CD4-positive, alpha-beta T cell (primary cell): ENCODE measurements at places on chromosomes 6 and 20.

- DNase-seq: no peak
Measured at GRCh38 chr6:112122756-112123155, 35.4 kb downstream of the FAM229B start.

DNA sequence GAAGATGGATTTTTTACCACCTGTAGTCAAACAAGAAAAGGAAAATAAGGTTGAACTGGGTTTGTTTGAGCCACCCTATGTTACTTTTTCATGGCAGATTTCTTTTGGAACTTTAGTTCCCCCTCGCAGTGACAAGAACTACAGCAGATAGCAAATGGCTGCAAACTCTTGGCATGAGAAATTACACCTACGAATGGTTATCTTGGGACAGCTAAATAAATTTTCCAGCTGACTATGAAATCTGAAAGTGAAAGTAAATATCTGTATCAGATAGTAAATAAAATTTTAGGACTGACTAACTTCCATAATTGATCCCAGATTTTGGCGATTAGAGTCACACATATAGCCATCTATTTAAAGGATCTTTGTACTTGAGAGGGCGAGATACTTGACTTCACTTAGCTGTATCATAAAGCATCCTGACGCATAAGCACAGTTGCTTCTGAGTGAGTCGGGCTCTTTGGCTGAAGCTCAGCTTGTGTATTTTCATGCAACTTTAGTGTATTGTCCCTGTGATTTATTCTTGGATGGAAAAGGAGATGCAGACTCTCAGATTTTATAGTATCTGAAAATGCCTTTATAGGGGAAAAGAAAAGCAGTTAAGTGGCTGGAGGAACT lies 125.3 kb upstream of the B3GAT2 start:
- DNase-seq: no peak

- no peak for DNase-seq
Measured at GRCh38 chr6:155341130-155341828, 27.0 kb upstream of the TFB1M start.

GRCh38 chr20:39036011-39036410 lies 73.9 kb downstream of the DHX35 start:
- no peak for DNase-seq

- no peak for DNase-seq
Measured at GRCh38 chr20:49585585-49586245, 17.8 kb upstream of the PTGIS start.

DNA sequence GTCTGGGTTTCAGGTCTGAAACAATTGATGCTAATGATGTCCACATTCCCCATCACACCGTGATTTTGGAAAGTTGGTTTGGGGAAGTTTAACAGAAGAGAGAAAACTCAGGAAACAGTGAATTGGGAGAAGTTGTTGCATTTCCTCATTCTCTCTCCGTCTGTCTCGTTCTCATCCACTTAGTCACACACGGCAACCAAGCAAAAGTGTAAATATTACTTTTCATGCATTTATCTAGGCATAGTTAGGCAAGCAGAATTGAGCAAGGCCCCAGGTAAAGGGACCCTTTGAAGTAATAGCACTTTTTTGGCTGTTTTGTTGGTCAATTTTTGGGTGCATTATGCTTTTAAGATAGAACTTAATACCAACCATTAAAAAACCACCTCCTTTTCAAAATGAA lies 137.0 kb upstream of the SULF2 start:
- DNase-seq: no peak

- DNase-seq: peak; percentile 14
Measured at GRCh38 chr6:12903246-12903645, 186.7 kb downstream of the PHACTR1 start.

- no peak for DNase-seq
Measured at GRCh38 chr20:3398681-3399252, 8.7 kb downstream of the DNAAF9 start.

- DNase-seq: no peak
Measured at GRCh38 chr20:61814244-61814643, 251.4 kb downstream of the TAF4 start.

- peak; percentile 14 for DNase-seq
Measured at GRCh38 chr6:136251394-136251793, 1.3 kb upstream of the MTFR2 start.

DNA sequence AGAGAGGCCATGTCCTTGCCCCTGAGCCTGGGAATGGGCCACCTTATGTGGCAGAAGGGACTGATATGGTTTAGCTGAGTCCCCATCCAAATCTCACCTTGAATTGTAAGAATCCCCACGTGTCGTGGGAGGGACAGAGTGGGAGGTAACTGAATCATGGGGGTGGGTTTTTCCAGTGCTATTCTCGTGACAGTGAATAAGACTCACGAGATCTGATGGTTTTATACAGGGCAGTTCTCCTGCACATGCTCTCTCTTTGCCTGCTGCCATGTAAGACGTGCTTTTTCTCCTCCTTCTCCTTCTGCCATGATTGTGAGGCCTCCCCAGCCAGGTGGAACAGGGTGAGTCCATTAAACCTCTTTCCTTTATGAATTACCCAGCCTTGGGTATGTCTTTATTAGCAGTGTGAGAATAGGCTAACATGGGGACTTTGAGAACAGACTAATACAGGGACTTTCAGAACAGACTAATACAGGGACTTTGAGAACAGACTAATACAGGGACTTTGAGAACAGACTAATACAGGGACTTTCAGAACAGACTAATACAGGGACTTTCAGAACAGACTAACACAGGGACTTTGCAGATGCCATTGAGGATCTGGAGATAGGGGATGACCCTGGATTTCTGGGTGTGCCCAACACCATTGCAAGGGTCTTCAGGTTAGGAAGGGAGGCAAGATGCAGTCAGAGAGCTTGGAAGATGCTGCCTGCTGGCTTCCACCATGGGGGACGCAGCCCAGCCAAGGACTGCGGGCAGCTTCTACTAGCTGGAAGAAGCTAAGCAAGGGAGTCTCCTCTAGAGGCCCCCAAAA lies 86.9 kb downstream of the RAMACL start:
- DNase-seq: no peak

DNA sequence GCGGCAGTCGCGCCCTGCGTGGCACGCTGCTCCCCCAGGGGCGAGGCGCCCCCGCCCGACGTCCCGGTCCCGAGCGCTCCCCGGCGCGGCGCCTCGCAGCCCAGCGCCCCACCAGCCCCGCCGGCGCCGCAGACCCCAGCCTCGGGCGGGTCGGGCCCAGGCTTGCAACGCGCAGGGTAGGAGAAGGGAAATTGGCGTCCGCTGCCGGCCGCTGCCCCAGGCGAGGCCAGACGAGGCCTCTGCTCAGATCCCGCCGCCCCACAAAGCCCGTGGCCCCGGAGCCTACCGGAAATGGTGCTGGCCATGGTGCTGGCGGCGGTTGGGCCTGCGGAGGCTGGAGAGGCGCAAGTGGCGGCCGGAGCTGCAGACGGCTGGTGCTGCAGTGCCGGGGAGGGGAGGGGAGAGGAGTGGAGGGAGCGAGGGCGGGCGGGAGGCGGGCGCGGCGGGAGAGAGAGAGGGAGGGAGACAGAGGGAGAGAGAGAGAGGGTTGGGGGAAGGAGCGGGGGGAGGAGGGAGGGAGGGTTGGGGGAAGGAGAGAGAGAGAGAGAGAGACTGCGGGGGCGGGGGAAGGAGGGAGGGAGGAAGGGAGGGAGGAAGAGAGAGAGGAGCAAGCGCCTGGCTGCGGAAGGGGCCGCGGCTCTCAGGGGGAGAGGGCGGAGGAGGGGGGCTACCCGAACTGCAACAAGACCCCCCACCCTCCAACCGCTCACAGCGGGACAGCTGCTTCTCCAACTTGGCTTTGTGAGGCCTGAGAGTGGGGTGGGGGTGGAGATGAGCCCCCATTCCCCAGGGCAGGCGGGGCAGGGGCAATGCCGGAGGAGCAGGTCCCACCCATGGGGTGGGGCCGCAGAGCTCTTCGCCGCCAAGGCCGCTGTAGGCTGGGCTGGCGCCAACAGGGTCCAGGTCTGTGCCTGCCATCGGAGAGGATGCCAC lies at the start of gene STMN3:
STMN3 (minus strand) TSS at position 384 of the 933 bp plus-strand sequence; CDS start at position 305, 79 bp downstream.
- DNase-seq: peak; percentile 82

DNA sequence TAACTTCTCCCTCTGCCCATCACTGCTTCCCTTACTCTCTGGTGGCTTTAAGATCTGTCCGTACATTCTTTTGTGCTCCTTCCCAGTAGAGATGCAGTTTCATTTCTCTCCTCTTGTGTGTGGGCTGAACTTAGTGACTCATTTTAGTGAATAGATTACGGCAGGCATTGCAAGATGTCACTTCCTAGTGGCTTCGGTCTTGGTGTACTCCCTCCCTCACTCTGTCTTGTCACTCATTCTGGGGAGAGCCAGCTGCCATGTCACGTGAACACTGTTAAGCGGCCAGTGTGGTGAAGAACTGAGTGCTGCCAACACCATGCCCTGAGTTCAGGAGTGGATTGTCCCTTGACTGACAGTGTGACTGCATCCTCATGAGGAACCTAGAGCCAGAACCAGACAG lies 115.9 kb downstream of the OTOR start:
- DNase-seq: no peak

DNA sequence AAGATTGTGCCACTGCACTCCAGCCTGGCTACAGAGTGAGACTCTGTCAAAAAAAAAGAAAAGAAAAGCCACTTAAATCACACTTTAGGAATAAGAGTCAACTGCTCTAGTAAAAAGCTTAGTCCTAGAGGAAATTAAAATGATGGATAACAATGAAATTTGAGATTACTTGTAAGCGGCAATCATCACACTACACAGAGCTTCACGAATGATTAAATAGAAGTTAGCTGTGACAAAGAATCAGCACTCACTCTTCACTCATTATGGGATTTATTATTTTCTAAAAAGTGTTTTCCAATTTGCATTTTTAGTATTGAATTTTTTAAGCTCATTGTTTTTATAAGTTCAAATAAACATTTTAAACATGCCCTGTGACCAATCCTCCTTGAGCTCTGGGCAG lies 718.0 kb downstream of the UTRN start:
- no peak for DNase-seq

- DNase-seq: no peak
Measured at GRCh38 chr6:14789996-14790395, 455.9 kb upstream of the JARID2 start.

DNA sequence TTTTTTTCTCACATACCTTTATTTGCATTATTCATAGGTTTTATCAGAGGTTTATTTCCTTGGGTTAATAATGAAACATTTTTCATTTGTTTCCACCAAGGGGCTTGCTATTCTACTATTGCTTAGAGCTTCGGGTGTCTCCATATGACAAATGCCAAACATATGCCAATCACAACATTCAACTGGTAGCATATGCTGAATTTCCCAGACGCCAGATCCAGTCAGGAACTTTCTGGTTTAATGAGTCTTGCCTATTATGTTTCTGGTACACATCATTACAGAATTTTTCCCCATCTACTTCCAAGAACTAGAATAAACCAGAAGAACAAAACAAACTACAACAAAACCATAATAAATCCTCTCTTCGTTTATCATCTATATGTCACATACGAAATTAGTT lies 180.7 kb downstream of the PRKN start:
- no peak for DNase-seq

GRCh38 chr20:43749734-43750294 lies 23.0 kb upstream of the GTSF1L start:
- peak; percentile 87 for DNase-seq

GRCh38 chr20:10362674-10363073 lies 71.3 kb downstream of the MKKS start:
- no peak for DNase-seq

GRCh38 chr6:43613721-43614395 lies 15.2 kb downstream of the GTPBP2 start:
- DNase-seq: no peak

DNA sequence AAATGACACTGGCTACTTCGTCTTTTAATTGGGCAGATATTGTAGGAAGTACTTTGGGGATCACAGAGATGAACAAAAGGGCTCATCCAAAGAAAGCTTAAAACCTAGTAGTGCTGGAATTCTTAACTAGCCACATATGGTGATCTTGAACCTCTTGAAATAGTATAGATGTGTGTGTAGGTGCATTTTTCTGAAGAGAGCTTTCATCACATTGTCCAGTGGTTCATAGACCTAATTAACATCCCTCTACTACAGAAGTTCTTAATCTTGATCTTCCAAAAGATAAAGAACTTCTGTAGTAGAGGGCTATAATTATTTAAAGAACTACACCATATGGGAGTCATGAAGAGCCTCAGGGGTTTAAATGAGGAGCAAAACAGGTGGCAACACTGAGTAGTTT lies 2.3 kb upstream of the PRIM2 start:
- DNase-seq: no peak

- DNase-seq: no peak
Measured at GRCh38 chr20:9027626-9028025, 41.3 kb upstream of the PLCB4 start.

DNA sequence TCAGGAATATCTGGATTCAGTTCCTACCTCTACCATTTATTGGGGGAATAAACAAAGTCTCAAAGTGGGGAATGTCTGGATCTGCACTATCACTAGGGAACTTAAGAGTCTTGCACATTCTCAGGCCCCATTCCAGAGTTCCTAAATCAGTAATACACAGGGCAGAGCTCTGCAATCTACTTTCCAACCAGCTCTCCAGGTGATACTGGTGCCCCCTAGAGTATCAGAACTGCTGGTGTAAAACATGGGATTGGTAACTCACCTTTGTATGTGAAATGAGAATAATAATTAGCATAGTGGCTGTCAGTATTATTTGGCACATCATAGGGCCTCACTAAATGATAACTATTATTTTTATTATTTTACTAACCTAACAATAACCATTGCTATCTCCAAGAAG lies 278.8 kb upstream of the IMPG1 start:
- DNase-seq: no peak

DNA sequence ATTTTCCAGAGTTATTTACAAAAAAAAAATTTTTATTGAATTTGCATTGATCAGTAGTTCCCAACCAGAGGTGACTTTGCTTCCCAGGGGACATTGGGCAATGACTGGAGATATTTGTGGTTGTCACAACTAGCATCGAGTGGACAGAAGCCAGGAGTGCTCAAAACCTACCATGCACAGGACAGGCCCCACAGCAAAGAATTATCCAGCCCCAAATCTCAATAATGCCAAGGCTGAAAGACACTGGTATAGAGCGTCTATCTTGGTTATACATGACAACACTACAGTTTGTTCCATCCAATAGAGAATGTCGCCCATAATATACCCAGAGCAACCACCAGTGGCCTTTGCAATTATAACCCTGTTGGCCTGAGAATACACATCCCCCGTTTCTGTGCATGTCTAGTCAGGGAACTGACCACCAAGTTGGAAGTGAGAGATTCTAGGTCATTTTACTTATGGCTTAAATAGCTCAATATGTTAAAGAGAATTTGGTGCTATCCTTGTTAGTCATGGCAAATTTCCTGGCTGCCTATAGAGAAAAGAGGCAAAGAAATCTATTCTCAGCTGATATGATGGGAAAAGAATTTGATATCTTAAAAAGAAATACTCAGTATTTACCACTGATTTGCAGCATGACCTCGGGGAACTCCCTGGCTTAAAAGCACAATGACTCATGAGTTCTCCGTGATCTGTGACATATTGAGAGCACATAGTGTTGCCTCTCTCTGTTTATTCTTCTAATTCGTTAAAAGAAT lies 76.0 kb upstream of the ADTRP start:
- DNase-seq: no peak

DNA sequence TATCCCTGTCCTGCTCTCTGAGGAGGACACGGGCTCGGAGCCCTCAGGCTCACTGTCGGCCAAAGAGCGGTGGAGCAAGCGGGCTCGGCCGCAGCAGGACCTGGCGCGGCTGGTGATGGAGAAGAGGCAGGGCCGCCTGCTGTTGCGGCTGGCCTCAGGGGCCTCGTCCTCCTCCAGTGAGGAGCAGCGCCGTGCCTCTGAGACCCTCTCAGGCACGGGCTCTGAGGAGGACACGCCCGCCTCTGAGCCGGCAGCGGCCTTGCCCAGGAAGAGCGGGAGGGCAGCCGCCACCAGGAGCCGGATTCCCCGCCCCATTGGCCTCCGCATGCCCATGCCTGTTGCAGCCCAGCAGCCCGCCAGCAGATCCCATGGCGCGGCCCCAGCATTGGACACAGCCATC lies 14.2 kb upstream of the SLC22A7 start:
- no peak for DNase-seq
